ENCODE measurements at places on chromosomes 3 and 15.
A peak's percentile ranks its signal among the peaks of the same experiment; 100 is the strongest.

GRCh38 chr3:105822171-105823123, 46.4 kb downstream of the CBLB start:
- no peak for DNase-seq

DNA sequence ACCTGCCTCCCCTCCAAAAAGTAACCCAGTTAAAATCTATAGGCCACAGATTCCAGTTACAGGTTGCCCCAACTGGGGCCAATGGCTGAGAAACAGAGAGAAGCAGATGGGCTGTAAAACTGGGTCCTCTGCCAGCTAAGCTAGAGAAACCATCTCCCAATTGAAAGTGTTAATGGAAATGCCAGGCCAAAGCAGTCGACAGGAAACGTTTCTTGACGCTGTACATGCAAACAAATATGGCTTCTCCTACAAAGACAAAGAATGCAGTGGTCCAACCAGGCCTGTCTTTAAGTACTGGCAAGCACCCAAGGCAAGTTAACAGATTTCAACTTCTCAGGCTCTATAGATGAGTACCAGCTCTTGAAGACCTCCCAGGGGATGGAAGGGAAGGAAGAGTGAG, 71.3 kb downstream of the MAGI1 start:
- DNase-seq = no peak

GRCh38 chr15:82159922-82160321, 102.6 kb downstream of the EFL1 start:
- DNase-seq = no peak

- DNase-seq = peak; percentile 48
Measured at GRCh38 chr15:89332446-89332845, 2.2 kb downstream of the POLG start.

DNA sequence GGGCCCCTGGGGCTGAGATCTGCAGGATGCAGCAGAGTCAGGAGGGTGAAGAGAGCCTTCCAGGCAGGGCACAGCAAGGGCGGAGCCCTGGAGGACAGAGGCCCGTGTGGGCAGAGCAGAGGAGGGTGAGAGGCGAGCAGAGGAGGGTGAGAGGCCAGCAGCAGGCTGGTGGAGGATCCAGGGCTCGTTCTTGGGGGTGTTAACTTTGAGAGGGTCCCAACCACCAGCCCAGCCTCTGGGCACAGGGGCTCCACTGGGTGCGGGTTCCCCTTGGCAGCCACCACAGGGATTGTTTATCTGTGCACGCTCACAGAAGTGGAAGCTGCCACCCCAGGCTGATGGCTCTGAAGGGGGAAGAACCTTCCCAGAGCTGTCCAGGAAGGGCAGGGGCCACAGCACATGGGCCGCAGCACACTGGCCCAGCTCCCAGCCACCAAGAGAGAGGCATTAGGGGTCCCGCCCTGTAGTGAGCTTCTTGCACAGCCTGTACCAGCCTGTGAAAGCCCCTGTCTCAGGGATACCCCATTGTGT, 9.3 kb upstream of the PLXND1 start:
- DNase-seq = no peak

DNA sequence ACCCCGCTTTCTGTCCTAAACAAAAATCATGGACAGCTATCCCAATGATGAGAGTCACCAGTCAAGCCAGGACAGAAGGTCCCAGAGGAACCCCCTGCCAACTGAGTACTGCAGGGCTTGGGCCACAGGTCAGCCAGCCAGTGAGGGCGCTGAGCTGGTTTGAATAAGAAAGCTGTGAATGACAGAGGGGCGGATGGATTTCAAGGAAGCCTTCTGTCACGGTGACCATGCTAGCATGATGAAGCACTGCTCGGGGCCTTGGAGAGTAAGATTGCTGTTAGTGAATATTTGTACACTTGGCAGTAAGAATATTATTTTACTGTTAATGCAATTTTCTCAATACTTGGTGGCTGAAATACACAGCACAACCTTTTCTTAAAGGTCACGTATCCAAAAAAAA, 734.0 kb upstream of the NR2F2 start:
- no peak for DNase-seq

GRCh38 chr3:27642796-27643195, 79.3 kb downstream of the EOMES start:
- DNase-seq = no peak

DNA sequence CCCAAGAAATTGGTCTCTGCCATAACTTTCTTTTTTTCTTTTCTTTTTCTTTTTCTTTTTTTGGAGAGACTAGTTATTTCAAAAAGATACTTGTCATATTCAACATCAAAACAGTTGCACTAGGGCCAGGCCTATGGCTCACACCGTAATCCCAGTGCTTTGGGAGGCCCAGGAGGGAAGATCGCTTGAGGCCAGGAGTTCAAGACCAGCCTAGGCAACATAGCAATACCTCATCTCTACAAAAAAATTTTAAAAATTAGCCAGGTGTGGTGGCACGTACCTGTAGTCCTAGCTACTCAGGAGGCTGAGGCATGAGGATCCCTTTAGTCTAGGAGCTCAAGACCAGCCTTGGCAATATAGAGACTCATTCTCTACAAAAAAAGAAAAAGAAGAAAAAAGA, 49.0 kb upstream of the GNB5 start:
- no peak for DNase-seq

DNA sequence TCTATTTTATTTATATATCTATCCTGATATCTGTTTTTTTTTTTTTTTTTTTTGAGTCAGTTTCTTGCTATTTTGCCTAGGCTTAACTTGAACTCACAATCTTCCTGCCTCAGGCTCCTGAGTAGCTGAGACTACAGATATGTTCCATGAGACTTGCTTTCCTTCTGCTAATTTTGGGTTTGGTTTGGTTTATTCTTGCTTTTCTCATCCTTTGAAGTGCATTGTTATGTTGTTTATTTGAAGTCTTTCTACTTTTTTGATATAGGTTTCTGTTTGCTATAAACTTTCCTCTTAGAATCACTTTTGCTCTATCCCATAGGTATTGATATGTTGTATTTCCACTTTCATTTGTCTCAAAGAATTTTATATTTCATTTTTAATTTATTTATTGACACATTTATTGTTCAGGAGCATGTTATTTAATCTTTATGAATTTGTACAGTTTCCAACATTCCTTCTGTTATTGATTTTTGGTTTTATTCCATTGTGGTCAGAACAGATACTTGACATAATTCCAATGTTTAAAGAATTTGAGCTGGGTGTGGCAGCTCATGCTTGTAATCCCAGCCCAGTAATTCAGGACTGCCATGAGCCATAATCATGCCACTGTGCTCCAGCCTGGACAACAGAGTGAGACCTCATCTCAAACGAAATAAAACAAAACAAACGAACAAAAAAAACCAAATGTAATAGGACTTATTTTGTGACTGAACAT, 62.3 kb upstream of the PLSCR4 start:
- no peak for DNase-seq

DNA sequence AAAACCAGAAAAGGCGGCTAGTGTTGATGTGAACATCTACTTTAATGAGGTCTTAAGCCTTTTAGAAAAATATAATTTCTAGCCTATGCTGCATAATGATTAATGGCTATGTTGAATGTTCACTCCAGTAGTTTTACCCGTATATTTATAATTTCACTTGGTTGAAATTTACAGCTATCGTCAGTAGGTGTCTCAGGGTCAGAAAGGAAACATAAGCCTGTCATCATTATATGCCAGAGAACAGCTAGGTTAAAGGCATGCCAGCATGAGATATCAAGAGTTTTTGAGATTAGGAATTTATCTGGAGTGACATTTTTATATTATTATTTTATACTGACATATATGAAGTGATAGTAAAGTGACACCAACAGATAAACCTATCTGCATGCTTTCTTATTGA, 904.1 kb downstream of the OTOL1 start:
- DNase-seq = no peak

- DNase-seq = no peak
Measured at GRCh38 chr3:166445865-166446264, 608.6 kb upstream of the BCHE start.

DNA sequence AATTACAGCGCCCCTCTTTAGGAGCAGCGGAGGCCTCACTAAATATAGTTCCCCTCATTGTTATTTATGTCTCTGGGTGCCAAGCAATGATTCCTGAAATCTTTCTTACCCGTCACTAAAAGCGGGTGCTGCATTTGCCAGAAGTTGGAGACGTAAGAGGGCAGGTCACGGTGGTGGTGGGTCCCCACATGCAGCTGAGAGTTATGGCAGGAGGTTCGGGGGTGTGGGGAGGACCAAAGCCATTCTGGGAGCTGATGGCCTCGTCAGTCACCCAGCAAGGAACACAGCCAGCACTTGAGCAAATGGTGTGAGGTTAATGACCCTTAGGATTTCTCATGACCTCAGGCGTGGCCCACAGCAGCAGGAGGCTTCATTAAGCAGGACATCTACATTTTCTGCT, 129.2 kb downstream of the RAB11A start:
- no peak for DNase-seq

- DNase-seq = no peak
Measured at GRCh38 chr3:177516158-177517011, 319.1 kb upstream of the TBL1XR1 start.

GRCh38 chr3:151203051-151203420, at the start of gene GPR171:
Gene GPR171 (minus strand): TSS chr3:151203216. CDS start chr3:151199386, 3,830 bp downstream.
- no peak for DNase-seq

- DNase-seq = no peak
Measured at GRCh38 chr15:87910301-87910700, 346.2 kb downstream of the NTRK3 start.

- DNase-seq = no peak
Measured at GRCh38 chr3:168436245-168436724, 340.6 kb upstream of the GOLIM4 start.

- no peak for DNase-seq
Measured at GRCh38 chr3:186414735-186415419, 52.8 kb upstream of the DGKG start.

GRCh38 chr3:110946810-110947209, 124.8 kb upstream of the NECTIN3 start:
- no peak for DNase-seq

DNA sequence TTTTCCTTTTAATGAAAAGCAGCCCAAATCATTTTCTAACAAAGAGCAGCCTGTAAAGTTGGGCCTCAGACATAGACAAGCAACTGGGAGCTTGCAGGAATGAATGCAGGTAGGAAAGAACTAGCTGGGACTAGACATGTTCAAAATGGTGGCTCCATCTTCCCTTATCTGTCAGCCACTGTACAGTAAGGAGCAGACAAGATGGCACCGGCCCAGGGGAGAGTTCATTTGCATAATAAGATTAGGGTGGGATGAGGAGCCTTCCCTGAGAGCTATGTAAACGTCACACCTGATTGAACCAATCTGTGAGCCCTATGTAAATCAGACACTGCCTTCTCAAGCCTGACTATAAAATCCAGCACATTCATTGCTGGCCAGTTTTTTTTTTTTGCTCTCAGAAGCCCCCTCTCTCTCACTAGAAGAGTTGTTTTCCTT, 59.7 kb upstream of the GK5 start:
- no peak for DNase-seq

- no peak for DNase-seq
Measured at GRCh38 chr3:130386604-130387263, 41.3 kb downstream of the COL6A5 start.

DNA sequence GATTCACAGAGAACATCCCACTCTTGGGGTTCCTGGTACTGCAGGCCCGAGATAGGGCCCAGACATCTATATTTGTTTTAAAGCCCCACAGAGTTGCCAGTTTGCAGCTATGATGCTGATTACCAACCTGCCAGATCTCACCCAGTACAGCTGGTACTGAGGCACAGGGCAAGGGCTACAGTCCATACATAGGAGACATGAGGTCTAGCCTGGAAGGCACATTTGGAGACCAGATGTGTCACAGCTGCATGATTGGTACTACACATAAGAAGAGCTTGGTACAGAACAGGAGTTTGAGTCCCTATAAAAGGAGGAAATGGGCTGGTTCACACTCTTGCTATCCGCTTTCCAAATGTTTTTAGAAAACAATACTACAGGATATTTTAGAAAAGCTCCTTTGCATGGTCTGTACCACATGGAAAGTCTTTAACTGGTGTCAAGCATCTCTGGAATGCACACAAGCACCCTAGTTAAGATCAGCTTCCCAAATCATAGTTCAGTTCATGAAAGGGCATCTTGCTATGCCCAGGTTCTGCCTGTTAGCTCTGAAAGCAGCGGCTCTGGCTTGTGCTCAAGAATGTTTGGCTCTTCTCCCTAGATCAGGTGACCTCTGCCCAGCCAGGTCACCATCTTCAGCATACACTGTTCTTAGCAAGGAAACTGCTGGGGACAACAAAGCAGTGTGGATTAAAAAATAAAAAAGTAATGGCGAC, 20.6 kb downstream of the MTMR14 start:
- no peak for DNase-seq

- no peak for DNase-seq
Measured at GRCh38 chr3:198064420-198064819, 104.4 kb downstream of the LMLN start.

- no peak for DNase-seq
Measured at GRCh38 chr3:12188681-12189287, 30.1 kb upstream of the TIMP4 start.
